NCI-H1105 treated with DMSO at 0.1 percent for 48 hours (cell line): ENCODE measurements at places on chromosomes 1 and 21.

DNA sequence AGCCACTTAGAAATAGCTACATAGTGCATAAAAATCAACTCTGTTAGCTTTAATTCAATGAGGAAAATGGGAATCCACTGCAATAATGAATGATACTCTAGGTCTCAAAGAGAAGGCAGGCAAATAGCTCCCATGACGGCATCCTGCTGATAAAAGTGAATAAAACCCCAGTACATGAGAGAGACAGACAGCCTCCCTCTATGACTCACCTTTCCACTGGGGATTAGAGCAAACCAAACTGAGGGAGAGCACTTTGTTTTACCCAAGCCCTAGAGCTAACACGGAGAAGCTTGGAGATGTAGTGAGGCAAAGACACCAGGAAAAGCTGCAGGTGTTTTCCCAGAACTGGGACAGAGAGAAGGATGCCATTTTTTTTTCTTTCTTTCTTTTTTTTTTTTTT lies 621.9 kb downstream of the LRRIQ3 start:
- DNase-seq = no peak

- DNase-seq = no peak
Measured at GRCh38 chr1:31432592-31433395, 19.8 kb downstream of the SERINC2 start.

- DNase-seq = no peak
Measured at GRCh38 chr1:160164121-160164520, 12.7 kb downstream of the ATP1A4 start.

- DNase-seq = no peak
Measured at GRCh38 chr1:181469829-181470228, 13.5 kb upstream of the CACNA1E start.

GRCh38 chr1:20184997-20185833 lies 681 bp upstream of the UBXN10 start:
- no peak for DNase-seq

DNA sequence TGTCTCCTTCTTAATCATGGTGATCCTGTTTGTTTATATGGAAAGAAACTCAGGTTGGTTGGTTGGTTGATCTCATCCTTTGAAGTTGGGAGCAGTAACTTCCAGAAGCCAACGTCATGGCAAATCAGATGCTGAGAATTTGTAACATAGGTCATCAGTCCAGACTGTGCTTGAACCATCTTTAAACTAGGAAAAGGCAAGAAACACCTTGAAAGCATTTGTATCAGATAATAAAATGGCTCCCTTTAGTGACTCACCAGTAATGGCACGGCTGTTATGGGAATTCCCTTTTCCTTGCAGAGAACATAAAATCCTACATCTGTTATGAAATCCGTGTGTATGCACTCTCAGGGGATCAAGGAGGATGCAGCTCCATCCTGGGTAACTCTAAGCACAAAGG lies 58.1 kb downstream of the SERBP1 start:
- no peak for DNase-seq

DNA sequence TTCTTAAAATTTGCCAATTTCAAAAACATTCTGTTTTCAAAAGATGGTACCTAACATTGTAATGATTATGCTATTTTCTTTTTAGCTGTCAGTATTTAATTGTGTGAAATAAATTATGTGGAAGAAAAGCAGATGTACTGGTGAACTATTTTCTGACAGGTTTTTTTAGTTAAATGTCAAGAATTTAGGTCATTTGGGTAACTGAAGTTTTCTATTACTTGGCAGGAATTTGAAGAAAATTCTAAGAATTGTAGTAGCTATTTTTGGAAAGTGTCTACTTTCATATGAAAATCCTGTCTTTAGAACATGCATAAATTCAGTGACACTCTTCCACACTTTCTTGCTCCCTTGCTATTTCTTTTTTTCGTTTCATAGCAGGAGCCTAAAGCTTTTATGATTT lies 28.5 kb upstream of the PTPRC start:
- DNase-seq = no peak

- no peak for DNase-seq
Measured at GRCh38 chr1:235014756-235015155, 113.9 kb downstream of the TOMM20 start.

GRCh38 chr1:157197906-157198435 lies 59.8 kb upstream of the ETV3 start:
- peak; percentile 1 for DNase-seq

DNA sequence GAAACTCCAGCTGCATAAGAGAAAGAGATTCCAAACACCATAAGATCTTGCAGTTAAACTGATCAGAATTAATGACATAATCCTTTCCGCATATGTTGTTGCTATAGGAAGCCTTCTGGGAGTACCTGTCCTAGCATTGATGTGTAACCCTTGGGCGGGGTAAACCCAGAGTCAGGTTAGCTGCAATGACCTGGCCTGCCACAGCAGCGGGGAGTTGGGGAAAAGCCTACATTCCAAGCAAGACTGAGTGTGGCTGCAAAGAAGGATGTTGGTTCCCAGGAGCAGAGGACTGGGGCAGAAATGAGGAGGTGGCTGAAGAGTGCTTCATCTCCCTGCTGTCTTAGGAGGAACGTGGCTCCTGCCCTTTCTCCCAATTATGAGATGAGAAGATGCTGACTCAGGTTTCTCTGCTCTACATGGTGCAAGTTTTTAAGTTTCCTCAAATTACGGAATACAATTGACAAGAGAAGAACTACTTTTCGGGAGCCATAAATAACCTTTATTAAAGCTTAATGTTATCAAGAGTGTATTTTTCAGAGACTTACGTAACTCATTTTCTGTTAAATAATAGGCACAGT lies 142.1 kb downstream of the RYR2 start:
- DNase-seq = no peak

DNA sequence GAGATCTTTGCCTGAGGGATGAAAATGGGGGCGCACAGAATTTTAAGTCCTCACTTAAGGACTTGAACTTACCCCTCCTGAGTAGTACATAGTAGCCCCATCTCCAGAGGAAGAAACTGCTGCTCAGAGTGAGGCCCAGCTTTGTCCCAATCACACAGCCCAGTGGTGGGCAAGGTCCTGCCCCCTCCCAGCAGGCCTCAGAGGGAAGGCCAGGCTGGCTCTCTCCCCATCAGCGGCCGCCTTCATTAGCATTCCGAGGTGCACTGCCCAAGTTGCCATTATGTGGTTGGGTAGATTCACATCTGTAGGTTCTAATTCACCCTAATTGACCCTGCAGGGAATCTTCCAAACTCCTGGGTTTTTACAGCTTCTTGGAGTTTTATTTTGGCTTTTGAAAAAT lies 59.1 kb downstream of the FOXO6 start:
- DNase-seq = no peak

DNA sequence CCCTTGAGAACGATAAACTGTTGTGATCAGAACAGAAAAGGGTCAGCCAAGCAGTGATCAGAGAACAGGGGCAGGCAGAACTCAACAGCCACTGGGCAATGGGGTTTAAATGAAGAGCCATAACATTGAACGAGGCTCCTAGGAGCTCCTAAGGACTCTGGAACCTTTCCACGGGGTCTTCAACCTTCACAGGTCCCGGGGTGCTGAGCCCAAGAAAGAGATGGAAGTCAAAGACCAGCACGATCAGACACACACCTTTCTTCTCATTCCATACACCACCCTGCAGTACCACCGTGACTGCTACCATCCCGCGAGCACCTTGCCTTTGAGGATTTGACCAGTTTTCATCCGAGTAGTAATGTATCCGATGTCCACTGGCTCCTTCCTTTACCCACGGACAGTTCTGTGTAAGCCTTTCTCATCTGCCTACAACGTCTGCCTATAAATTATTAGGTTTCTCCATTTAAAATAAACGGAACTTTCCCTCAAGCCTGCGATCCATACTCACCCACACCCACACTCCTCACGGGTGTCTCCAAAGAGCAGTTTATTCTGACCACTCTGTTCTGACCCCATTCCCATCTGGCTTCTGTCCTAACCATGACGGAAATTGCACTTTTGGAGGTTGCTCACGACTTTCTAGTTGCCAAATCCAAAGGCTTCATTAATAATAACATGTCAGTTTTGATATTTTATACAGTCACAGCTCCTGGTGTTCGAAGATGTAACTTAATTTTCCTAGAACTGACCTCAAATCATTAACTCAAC lies 16.8 kb upstream of the HHAT start:
- DNase-seq = no peak

GRCh38 chr1:240423246-240423924 lies 188.6 kb downstream of the GREM2 start:
- no peak for DNase-seq

GRCh38 chr1:232908831-232909230 lies 41.6 kb upstream of the NTPCR start:
- no peak for DNase-seq

- DNase-seq = no peak
Measured at GRCh38 chr1:13820055-13820454, 120.1 kb downstream of the PRDM2 start.

GRCh38 chr1:70324683-70325082 lies 29.8 kb downstream of the ANKRD13C start:
- DNase-seq = no peak

DNA sequence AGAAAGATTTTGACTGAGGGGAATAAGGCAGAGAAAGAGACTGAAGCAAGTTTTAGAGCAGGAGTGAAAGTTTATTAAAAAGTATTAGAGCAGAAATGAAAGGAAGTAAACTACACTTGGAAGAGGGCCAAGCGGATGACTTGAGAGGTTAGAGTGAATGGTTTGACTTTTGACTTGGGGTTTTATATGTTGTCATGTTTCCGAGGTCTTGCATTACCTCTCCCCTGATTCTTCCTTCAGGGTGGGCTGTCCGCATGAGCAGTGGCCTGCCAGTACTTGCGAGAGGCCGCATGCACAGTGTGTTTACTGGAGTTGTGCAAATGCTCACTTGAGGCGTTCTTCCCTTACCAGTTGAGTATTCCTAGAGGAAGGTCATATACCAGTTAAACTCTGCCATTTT lies 13.0 kb upstream of the DENND2D start:
- no peak for DNase-seq

DNA sequence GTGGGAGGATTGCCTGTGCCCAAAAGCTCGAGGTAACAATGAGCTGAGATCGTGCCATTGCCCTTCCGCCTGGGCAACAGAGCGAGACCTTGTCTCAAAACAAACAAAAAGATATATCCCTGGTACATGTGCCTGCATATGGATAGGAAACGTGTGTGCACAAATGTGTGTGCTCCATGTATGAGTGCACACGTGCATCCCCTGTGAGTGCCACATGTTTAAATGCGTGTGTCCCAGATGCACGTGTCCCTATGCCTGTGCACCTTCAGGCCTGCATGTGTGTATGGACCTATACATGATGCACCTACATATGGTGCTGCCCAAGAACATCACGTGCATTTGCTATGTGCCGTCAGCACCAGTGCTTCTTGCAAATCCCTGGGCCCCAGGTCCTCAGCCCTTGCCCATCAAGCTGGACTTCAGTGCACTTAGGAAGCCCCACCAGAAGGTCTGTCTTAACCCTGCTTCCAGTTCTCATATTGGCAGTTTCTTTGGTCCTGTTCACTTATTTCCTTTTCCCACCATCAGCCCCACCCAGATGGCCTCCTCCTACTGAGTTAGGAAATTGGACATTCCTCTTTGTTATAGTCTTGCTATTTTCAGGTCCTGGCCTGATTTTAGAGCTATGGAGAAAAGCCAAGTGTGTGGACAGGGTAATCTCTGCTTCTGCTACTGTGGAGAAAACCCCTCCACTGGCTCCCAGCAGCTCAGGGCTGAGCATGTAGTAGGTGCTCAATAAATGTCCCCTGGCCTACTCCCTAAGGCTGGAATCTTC lies 15.4 kb downstream of the TIE1 start:
- DNase-seq = no peak

DNA sequence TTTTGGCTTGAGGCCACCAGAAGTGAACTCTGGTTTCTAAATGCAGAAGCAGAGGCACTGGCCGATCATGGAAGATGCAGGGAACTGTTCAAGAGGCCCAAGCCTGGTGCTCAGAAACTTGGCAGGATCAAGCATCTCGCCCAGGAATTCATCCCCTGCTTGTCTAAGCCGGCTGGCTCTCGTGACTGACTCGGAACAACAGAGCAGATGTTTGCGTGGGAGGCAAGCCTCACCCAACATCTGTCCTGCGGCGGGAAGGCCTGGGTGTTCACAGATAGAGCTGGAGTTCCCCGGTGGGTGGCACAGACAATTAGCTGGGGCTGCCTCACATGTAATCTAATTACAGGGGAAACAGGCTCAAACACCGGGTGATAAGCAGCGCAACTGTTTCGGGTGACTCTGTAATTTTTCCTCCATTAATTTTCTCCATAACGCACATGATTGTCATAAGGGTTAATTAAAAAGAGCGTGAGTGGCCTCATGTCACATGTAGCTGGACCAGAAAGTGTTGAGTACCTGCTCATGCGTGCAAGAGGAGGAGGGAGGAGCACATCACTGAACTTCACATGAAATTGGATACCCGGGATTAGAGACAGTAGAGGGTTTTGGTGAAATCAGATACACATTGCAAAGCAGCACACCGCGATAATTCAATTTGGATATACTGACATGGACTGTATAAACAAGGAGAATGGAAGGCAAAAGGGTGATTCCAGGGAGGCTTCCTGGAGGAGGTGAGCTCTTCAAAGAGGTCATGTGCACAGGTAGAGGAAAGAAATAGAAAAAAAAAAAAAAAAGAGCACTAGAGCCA lies 180.0 kb downstream of the ETS2 start:
- DNase-seq = peak; percentile 94

- DNase-seq = no peak
Measured at GRCh38 chr1:43492826-43493225, 37.9 kb upstream of the PTPRF start.

DNA sequence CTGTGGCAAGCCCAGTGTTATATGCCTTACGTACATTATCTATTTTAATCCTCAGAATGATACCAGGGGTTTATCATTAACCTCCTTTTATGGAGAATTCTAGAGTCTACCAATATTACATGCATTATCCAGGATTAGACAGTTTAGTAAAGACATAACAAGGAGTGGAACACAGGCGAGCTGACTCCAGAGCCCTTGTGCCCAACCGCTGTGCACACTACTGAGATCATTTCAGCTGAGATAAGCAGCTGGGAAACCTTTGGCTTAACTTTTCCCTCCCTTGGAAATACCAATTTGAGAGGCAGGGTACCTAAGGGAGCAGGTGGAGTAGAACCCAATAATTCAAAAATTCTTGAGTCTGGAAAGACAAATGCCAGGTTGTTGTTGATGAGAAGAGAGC lies 59.8 kb upstream of the ATP1B1 start:
- DNase-seq = no peak

DNA sequence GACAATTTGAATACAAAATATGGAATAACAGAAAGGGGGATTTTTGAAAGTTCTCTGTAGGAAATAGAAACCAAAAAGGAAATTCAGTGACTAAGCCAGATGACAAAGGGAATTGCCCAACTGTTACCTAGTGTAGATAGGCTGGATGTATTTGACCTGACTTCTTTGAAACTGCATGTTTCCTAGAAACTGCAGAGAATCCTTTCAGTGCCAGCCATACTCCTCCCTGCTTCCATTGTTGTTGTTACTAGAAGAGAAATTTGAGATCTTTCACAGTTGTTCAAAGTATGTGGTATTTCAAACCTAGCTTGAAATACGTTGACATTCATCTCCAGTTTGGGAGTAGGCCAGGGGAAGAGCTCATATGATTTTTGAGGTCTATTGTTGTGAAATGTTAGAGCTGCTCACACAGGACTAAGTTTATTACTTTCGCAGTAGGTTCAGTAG lies 1.8 kb upstream of the GBP5 start:
- DNase-seq = no peak
